H54 (cell line): ENCODE measurements at places on chromosomes 2 and 18.

DNA sequence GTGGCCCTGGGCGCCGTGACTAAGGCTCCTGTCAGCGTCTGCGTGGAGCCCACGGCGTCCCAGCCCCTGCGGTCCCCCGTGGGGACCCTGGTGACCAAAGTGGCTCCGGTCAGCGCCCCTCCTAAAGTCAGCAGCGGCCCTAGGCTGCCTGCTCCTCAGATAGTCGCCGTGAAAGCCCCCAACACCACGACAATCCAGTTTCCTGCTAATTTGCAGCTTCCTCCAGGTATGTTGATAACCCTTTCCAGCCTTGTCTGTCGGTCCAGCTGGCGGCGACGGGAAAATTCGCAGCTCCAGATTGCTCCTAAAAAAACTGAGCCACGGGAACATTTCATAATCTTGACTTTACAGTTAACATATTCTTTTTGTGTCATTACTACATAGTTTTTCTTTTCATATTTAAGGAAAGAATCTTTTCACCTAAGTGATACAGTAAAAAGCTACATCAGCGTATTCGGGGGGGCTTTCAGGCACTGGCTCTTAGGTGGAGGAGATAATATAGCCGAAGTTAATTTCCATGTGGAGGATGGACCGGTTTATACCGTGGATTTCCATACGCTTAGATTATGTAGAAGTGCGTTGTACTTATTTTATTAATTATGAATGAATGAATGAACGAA lies 916 bp downstream of the TAF4B start:
- no peak for DNase-seq

- no peak for DNase-seq
Measured at GRCh38 chr2:148952621-148953020, 77.6 kb downstream of the KIF5C start.

DNA sequence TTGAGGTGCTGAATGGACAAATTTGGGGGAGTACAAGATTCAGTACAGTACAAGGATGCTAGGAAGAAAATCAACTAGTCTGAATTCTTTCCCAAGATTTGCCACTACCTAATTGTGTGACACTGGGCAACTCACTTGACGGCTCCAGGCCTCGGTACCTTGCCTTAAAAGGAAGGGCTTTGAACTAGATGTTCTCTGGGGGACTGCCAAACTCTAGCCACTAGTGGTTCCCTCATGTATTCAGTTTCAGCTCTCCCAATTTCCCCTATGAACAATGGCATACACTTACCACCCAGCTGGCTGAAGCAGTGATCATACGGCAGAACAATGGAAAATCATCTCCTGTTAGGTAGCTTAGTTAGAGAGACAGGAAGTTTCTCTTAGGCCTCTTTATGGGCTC lies 73.4 kb downstream of the VWC2L start:
- no peak for DNase-seq

GRCh38 chr18:70234667-70235459 lies 29.4 kb upstream of the RTTN start:
- peak; percentile 35 for DNase-seq

DNA sequence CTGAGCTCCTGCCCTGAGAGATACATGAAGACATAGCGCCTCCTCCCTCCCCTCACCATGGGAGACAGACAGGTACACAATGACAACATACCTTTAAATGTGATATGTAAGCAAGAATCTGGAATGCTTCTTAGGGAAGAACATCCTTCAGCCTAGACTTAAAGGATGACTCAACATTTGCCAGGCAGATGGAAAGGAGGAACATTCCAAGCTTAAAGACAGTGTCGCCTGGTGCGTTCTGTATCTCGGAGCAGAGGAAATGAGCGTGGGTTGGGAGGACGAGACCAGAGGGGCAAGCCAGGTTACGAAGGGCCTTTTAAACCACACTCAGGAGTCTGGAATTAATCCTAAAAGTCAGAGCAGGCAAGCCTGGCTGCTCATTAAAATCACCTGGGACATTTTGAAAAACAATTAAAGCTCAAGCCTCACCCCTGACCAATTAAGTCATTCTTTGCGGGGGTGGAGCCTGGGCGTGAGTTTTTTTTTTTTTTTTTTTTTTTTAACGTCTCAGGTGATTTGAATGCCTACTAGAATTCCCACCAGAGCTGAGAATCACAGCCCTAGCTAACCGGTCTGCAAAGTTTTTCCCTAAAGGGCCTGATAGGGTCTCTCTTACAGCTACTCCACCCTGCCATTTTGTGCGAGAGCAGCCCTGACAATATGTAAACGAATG lies 131.2 kb upstream of the SEC11C start:
- peak; percentile 42 for DNase-seq

DNA sequence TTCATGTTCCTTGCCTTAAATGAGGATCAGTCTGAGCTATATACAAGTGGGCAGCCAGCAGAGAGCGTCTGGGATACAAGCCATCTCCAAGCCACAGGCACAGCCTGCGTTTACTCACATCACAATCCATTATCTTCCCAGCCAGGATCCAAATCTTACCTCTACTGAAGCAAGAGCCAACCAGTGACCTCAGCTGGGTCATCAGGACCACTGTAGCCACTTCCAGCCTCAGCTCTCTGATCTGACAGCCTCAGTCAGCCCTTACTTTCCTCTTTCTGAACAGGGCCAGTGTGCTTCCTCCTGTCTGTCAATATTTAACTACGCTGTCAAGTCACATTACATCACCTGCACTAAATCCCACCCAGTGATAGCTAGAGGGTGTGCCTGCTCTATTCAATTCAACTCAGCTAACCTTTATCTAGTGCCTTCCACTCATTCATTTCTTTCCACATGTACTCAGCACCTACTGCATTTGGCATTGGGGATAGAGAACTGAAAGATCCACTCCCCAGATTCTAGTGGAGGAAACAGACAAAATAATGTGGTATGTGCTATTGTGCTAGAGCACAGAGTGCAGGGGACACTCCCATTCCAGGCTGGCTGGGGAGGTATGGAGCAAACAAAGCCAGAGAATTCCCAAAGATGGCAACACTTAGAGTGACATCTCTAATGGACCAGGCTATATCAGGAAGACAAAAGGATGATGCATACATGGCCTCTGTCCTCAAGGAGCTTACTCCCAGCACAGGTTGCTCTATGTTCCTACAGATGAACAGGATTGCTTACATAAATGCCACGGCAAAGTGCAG lies 146.5 kb downstream of the NCKAP5 start:
- no peak for DNase-seq

- no peak for DNase-seq
Measured at GRCh38 chr2:53994818-53995808, 24.3 kb upstream of the PSME4 start.
